Colonic mucosa (tissue), 4 donors: ENCODE measurements at places on chromosomes 2 and 18.

- DNase-seq = no peak
These were observed 353.6 kb upstream of the MAP2 start for GRCh38 chr2:209070262-209070661.

GRCh38 chr18:12076424-12077140 lies 17.1 kb upstream of the ANKRD62 start:
- DNase-seq = no peak

GRCh38 chr2:170454471-170455372 lies 260.4 kb upstream of the SP5 start:
- peak; percentile 60 for DNase-seq

DNA sequence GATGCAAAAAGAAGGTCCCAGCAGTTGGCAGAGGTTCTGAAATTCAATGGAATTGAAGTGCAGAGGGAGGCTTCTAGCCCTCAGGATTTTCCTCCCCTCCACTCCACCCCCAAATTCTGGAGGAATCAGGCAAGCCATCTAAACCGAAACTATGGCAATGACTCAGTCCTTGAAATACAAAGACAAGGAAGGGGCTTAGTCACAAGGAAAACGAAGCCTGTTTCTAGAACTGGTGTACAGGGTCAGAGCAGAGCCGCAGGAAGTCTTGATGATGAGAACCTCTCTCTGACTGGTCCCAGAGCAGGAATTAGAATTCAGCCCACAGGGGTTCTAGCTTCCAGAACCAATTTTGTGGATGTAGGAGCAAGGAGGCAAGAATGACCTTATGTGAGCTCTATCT lies 111.7 kb upstream of the SCN1A start:
- no peak for DNase-seq

- DNase-seq = no peak
These were observed 8.2 kb downstream of the CDH2 start for GRCh38 chr18:28168725-28169124.

DNA sequence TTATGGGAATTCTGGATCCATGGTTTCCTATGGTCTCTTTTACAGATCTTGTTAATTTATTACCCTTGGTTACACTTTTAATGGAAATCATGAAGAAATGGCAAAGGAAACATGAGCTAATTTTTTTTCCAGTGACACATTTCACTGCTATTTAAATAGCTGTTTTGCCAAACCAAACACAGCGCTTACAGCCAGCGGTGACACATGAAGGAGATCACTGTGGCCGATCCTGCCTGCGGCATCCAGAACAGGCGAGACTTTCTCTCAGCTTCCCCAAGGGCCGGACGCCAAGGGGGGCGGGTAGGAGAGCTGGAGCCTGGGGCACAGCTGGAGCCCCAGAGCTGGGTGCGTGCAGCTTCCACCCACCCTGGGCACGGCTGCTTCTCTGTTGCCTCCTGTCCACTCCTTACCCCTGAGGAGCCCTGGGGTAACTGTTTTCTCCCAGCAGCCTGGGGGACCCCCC lies 81.4 kb upstream of the PKDCC start:
- DNase-seq = peak; percentile 83

GRCh38 chr2:65901756-65902155 lies 469.4 kb upstream of the SPRED2 start:
- DNase-seq = peak; percentile 21

GRCh38 chr2:195390686-195391321 lies 266.2 kb upstream of the SLC39A10 start:
- no peak for DNase-seq

DNA sequence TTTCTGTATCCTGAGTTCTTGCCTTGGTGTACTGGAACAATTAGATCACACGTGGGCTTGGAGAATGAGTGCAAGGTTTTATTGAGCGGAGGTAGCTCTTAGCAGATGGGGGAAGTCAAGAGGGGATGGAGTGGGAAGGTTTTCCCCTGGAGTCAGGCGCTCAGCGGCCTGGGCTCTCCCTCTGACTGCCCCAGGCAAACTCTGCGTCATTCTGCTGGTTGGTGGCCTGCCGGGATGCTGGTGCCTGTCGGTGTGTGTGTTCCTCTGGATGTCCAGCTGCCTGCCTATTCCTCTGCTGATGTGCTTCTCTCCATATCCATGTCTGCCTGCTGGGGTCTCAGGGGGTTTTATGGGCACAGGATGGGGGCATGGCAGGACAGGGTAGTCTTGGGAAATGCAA lies 111.0 kb downstream of the TRIB2 start:
- DNase-seq = no peak

GRCh38 chr2:129092956-129093355 lies 774.3 kb upstream of the HS6ST1 start:
- DNase-seq = no peak

DNA sequence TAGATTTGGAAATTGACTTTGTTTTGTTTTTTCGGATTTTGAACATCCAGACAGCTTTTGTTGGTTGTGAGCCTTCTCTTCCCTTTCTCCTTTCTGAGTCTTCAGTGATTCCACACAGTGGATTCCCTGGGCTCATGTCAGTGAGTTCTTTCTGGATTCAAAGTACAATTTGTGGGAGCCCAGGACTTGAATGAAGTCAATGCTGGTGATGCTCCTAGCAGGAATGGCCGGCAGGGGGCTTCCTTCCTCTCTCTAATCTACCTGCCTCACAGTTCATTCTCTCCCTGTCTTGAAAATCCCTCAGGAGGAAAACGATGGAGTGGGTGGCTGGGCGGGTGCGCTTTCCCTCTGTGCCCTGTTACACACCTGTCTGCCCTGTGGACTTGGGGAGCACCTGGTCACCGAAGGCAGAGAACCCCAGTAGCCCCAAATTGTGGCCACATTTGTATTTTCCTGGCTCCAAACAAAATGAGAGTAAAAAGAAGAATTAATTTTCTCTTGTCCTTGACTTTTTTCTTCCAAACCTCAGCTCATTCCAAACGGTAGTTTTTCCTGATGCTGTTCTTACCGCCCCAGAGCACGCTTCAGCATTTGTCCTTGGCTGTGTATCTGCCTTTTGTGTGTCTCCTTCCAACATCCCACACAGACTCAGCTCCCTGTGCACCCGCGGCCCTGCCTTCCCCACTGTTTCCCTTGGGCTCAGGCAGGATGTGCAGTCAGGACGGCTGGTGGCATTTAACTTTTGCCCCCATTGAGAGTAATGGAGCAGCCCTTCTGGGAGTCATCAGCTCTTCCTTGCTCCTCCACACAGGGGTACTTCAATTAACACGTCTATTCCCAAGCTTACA lies 86.6 kb downstream of the MARCO start:
- peak; percentile 50 for DNase-seq

GRCh38 chr2:19682493-19682892 lies 219.3 kb downstream of the TTC32 start:
- DNase-seq = no peak

DNA sequence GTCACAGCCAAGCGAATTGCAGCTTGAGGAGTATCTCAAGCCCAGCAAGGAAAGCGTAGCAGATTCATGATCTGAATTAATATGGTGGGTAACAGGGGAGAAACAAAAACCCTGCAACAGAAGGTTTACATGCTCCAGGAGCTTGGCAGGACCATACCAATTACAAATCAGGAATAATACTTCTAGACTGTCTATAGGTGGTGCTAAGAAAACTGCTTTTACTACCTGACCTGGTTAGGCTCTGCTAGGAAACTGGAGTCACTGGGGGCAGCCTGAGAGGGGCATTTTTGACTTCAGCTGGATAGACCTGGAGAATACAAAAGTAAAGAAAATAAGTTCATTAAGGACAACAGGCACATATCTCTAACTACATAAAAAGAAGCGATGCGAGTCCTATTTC lies 24.6 kb upstream of the SPOPL start:
- DNase-seq = no peak

- no peak for DNase-seq
These were observed 1.3 kb downstream of the IFIH1 start for GRCh38 chr2:162317058-162317742.

DNA sequence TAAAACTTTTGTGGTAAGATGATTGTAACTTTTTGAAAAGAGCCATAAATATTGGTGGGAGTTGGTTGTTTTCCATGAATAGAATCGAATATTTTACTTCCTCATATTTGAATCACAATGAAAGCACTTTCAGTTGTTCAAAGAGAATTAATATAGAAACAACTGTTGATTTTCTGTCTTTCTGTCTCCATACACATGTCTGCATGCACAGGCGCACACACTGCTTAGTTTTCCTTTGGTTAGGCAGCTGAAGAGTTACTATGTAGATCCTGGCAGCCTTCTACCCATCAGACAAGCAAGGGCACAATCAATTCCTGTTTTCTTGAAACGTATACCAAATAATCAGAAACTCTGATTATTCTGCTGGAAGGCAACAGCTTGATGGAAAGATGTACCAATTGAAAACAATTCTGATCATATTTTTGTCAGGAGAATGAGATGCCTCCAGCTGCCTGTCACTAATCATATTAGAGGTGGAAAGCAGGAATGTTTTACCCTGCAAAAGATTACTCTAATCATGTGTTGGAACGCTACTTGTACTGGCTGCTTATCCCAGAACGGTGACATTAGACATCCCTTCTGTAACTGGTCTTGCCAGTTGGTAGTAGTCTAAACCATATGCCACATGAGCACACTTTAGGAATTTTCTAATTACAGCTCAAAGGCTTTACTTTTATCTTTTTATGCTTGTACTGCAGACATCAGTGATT lies 24.0 kb downstream of the SPATS2L start:
- no peak for DNase-seq

GRCh38 chr2:191439481-191439880 lies 194.3 kb downstream of the MYO1B start:
- no peak for DNase-seq

DNA sequence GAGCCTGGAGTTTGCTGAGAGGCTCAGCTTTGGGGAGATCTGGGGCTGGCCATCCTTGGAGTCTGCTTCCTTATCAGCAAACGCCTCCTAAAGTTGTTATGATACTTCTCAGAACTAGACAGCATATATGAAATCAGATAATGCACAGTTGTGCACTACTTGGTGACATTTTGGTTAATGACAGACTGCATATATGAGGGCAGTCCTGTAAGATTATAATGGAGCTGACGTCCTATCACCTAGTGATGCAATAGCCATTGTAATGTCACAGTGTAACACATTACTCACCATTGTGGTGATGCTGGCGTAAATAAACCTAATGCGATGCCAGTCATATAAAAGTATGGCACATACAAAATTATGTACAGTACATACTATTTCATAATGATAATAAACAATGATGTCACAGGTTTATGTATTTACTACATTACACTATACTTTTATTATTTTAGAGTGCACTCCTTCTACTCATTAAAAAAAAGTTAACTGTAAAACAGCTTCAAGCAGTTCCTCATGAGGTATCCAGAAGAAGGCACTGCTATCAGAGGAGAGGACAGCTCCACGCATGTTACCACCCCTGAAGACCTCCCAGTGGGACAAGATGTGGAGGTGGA lies 298.1 kb upstream of the REV1 start:
- DNase-seq = no peak

DNA sequence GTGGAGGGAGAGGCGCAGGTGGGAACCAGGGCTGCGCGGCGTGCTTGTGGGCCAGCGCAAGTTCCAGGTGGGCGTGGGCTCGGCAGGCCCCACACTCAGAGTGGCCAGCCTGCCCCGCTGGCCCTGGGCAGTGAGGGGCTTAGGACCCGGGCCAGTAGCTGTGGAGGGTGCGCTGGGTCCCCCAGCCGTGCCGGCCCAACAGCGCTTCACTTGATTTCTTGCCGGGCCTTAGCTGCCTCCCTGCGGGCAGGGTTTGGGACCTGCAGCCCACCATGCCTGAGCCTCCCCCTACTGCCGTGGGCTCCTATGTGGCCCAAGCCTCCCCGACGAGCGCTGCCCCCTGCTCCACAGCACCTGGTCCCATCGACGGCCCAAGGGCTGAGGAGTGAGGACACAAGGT lies 1636.9 kb upstream of the SLC39A10 start:
- DNase-seq = no peak

- no peak for DNase-seq
These were observed 100.5 kb downstream of the TEX51 start for GRCh38 chr2:126999106-126999756.

GRCh38 chr2:172219201-172219600 lies 116.5 kb upstream of the DLX2 start:
- no peak for DNase-seq

- DNase-seq = no peak
These were observed 18.1 kb downstream of the BCL2 start for GRCh38 chr18:63301434-63301833.

DNA sequence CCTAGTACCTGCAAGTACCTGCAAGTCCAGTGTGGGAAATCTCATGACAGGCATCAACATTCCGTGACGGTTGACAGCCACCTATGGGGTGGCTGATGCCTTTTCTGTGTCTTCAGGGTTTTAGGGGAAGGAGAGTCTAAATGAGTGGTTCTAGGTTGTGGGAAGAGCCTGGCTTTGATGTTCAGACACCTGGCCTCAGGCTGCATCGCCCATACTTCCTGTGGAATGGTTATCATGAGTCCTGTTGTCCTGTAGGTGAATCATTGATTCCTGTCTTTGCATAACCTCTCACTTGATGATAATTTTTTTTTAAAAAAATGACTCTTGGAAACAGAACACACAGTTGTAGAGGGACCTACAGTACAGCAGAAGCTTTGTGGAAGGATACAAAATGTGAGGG lies 108.9 kb downstream of the NEDD4L start:
- no peak for DNase-seq

DNA sequence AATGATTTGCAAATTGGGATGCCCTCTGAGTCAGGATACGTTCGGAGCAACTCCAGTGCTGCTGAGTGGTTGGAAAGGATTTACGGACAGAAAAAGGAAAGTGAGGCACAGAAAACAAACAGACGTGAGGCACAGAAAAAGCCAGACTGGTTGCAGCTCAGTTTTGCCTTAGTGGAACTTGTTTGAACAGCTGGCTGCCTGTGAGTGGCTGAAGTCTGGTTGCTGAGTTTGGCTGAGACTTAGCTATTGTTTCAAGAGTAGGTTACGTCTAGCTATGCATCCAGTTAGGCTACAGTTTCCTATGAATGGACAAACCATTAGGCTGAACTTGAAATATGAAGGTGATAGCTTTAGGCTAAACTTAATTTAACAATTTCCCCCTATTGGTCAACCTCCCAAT lies 256.6 kb downstream of the VAPA start:
- DNase-seq = peak; percentile 7

- DNase-seq = no peak
These were observed 28.6 kb upstream of the FAM136A start for GRCh38 chr2:70330476-70330875.

GRCh38 chr18:6219116-6219717 lies 195.5 kb downstream of the L3MBTL4 start:
- DNase-seq = no peak

GRCh38 chr2:221399183-221399582 lies 172.9 kb downstream of the EPHA4 start:
- DNase-seq = no peak

GRCh38 chr2:237281836-237282306 lies 132.1 kb downstream of the COL6A3 start:
- no peak for DNase-seq

GRCh38 chr2:98778151-98778550 lies 47.2 kb upstream of the MGAT4A start:
- DNase-seq = no peak

DNA sequence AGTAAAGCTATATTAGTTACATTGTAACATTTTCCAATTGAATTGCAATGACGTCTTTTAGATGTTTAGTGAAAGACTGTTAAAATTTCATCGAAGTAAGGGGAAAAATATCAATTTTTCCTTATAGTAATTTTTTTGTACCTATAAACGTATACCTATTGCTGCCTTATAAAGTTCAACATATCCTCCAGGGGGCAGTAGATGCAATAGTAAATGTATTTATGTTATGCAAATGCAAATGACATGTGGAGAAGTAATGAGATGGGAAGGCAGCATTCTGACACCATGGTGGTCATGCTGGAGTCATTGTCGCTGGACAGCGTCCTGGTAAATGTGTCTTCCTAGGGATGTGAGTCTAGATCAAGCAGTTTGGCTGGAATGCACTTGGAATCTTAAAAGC lies 38.7 kb downstream of the MSTN start:
- no peak for DNase-seq
